Hematopoietic multipotent progenitor cell treated with erythropoietin and hydrocortisone succinate and interleukin-3 and kit ligand, for 4 days (in vitro differentiated cells): ENCODE measurements at places on chromosomes 7 and 10.

DNA sequence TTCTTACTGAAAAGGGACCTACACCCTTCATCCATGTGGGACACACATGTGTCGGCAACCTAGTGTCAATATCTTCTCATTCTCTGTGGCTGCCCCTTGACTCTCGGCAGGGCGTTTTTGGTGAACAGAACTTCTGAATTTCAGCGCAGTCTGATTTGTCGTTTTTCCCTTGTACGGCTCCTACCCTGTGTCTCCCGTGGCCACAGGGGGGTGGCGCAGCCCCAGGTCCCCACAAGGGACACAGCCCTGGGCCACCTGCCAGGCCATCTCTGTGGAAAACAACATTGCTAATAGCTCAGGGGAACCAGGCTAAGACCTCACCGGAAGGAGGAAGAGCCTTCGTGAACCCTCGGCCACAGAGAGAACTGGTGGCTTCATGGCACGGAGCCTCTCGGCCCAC, 53.1 kb upstream of the NKX6-2 start:
- DNase-seq: no peak

- no peak for DNase-seq
Measured at GRCh38 chr10:14236341-14236740, 94.4 kb downstream of the FRMD4A start.

GRCh38 chr10:26881600-26882331, 21.0 kb upstream of the ABI1 start:
- DNase-seq: peak; percentile 80

DNA sequence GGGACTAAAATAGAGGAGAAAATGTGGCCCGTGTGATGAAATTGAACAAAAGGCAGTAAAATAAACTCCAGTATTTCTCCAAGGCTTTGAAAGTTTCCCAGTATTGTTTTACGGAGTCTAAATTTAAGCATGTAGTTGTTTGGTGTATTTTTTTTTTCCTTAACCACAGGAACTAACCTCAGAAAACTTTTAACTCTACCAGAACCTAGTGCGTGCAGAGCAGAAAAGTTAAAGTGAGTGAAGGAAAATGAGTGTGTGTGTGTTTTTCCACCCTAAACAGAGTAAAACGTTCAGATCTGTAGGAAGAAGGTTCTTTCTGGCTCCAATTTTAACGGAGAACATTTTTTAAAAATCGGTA, 812 bp downstream of the PROSER2 start:
- DNase-seq: peak; percentile 47

- DNase-seq: no peak
Measured at GRCh38 chr7:48158404-48158803, 12.9 kb upstream of the ABCA13 start.

GRCh38 chr7:157544226-157544625, 207.4 kb downstream of the DNAJB6 start:
- no peak for DNase-seq

DNA sequence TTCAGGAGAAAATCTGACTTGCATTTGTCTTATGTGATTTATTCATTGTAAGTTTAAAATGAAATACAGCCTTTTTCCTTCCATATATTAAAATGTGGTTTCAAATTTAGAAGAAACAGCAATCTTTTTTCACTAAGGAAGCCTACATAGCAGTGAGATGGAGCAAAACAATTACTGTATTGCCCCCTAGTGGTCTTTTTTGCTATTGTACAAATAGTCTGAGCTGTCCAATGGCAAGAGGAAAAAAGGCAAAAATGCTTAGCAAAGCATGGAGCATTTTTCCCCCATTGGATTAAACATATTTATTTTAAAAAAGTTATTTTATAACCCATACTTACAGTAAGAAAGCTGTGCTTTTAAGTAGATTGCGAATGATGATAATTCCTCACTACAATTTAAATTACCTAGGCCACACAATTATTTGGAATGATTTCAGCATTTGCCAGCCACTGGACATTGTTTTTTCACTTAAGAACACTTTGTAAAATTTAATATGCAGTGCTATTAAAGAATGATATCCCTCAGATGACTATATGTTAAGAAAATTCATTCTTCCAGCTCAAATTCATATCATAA, 119.5 kb downstream of the CPED1 start:
- DNase-seq: peak; percentile 87

GRCh38 chr7:79452495-79453265, 787 bp downstream of the MAGI2 start:
- peak; percentile 24 for DNase-seq

- DNase-seq: no peak
Measured at GRCh38 chr7:1285556-1286301, 53.1 kb downstream of the UNCX start.

DNA sequence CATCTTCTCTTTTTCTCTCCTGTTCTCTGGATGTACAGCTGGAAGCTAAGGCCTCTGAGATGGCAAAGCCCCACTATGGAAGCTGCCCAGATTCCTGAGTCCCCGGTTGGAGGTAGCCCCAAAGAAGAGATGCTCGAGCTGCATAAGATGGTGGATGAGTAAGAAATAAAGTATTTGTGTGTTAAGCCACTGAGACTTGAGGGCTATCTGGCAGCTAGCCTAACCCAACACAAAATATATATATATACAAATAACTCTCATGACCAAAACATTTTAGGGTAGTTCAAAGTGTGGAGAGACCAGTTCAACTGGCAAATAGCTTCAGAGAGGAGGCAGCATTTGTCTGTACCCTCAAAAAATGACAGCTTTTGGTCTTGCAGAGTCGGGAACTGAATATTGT, 72.4 kb upstream of the PDE1C start:
- DNase-seq: no peak

- DNase-seq: peak; percentile 76
Measured at GRCh38 chr7:92461027-92462003, 14.0 kb downstream of the GATAD1 start.

DNA sequence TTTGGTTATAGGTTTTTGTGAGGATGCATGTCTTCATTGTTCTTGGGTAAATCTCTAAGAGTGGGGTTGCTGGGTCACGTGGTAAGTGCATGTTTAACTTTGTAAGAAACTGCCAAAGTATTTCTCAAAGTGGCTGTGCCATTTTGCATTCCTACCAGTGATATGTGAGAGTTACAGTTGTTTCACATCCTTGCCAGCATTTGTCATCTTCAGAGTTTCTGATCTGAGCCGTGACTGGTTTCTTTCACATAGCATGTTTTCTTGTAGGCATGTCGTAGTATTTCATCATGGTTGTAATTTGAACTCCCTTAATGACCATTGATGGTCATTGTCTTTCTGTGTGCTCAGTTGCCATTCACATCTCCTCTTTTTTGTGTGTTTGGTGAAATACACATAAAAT, 286.0 kb downstream of the RNLS start:
- DNase-seq: no peak

DNA sequence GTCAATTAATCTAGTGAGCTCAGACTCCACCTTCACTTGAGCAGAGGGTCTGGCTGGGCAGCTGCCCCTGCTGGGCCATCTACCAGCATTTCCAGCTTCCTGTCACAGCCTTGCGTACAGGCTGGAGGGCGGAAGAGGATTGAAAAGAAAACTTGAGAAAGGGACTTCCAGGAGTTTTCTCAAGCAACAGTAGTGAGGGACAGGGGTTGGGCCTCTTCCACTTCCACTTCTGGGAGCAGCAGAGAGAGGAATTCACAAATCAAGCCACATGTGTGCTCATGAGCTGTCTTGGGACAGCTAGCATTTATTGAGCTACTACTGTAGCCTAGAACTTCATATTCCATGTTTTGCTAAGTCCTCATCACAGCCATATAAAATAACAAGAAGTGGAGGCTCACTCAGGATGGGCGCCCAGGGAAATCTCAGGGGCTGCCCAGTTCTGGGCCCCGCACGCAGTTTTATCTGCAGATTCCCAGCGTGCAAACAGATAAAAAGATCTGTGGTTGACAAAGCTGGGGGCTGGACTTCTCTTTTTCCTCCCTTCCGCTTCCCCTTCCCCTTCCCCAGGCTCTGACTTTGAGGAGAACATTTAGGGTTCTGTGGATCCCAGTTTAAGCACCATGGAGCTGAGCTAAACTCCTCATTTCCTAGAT, 135.8 kb downstream of the RGS10 start:
- peak; percentile 30 for DNase-seq

- DNase-seq: no peak
Measured at GRCh38 chr10:57979956-57980355, 287.7 kb downstream of the IPMK start.
